ENCODE measurements at places on chromosomes 3 and 15.
A peak's percentile ranks its signal among the peaks of the same experiment; 100 is the strongest.

DNA sequence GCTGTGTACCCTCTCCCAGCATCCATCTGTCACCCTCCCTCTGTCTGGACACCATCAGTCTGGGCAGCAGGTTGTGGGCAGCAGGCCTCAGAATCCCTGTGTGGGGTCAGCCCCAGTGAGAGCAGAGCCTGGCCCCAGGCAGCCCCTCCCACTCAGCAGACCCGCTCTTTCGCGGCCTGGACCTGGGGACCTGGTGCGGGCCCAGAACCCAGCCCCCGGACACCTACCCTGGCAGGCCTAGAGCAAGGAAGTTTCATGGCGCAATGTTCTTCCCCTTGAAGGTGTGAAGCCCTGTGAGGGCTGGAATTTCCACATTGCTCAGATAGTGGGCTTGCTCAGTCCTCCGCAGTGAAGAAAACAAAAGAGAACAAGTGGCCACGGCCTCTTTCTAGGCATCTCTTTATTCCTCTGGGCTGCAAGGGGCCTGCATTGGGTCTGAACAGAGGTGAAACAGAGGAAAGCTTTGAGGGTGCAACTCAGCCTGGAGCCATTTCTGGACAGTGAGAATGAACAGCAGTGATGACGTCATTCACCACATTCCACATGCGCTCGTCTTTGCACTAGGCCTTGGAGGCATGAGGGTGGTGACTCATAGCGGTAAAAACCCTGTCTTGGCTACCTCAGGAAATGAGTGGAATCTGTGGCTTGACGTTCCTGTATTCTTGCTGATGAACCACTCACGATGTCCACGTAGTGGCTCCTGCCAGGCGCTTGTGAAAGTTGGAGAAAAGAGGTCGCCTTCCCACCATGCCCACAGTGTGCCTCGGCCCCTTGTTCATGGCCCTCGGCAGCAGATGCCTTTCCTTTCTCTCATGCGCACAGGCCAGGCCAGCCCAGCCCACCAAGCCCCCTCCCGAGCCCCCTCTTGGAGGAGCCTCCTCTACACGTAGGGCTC lies 66.1 kb downstream of the SLC30A4 start:
- DNase-seq = peak; percentile 85

GRCh38 chr3:58474967-58475578 lies 16.8 kb upstream of the KCTD6 start:
- no peak for DNase-seq

GRCh38 chr3:129605203-129605921 lies 1.1 kb downstream of the PLXND1 start:
- no peak for DNase-seq

DNA sequence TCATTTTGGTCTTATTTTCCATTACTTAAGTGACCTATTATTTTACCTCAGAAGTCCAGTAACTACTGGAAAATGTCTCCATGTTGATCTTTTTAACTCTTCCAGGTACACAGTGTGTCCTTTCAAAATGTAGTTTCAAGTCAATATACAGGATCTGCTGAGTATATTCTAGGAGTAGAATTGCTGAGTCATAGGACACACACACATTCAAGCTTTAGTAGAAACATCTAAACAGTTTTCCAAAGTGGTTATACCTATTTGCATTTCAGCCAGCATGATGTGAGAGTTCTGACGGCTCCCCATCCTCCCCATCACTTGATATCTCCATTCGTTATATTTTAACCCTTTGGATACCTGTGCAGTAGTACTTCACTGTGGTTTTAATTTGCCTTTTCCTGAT lies 271.9 kb downstream of the MCTP2 start:
- no peak for DNase-seq

DNA sequence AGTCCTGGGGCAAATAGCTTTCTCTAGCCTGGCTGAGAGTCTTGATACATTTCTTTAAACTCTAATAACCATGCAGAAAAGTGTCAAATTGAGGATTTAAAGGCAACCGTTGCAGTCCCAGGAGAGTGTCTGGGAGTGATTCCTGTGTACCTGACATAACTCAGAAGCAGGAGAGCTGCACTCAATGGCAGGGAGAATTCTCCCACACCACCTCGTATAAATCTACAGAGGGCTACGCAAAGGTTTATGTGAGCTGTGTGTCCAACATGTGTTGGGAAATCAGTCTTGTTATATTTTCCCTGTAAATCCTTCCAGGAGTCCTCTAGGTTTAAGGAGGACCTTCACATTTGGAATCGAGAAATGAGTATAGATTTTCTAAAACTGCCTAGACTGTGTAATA lies 192.6 kb downstream of the WDR72 start:
- no peak for DNase-seq

DNA sequence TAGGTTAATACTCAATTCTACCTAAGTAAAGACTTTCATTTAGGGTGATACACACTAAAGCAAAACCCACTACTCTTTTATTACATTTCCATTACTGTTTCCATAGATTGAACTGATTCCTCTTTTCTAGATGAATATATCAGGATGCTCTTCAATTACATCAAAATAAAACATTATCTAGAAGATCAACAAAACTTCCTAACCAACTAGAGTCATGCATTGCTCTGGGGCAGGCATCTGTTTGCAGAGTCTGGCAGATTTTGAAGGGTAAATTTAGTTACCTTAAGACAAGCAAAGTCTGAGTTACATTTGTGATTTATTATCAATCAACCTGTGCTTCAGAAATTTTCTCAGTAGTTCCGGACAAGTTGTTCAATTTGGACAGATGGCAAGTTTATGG lies 117.1 kb downstream of the NEK11 start:
- DNase-seq = no peak

DNA sequence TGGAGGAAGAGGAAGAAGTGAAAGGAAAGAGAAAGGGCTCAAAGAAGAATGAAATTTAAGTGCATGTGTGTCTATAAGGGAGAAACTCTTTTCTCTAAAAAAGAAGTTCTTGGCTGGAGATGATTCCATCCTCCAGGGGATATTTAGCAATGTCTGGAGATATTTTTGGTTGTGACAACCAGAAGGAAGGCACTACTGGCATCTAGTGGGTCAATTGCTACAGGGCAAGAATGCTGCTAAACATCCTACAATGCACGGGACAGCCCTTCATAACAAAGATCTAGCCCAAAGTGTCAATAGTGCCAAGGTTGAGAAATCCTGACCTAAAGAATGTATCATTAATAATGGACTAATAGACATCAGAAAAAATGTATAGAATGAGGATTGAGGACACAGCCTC lies 57.4 kb upstream of the ST3GAL6 start:
- DNase-seq = no peak

DNA sequence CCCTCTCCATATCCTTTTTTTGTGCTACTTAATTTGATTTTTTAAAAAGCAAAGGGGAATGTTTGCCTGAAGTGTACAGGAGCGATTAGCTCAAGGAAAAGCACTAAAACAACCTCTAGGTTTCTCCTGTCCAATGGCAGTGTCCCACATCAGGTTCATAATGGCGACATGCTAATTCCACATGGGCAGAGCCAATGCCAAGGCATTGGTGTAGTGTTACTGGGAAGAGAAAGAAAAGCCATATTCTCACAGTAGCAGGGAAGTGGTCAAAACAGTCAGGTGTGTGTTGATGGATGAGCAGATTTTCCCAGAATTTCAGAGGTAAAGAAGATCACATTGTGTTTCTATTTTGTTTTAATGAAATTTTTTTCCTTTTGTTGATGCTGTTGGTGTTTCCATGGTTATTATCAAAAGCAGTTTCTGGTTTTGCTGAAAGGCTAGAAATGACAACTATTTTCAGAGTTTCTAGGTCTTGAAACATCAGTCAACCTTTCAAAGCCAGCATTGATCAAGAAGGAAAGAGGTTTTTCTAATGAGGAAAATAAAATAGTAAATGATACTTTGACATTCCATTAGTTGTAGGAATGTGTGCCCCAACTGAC lies 65.2 kb downstream of the FNDC3B start:
- DNase-seq = no peak

DNA sequence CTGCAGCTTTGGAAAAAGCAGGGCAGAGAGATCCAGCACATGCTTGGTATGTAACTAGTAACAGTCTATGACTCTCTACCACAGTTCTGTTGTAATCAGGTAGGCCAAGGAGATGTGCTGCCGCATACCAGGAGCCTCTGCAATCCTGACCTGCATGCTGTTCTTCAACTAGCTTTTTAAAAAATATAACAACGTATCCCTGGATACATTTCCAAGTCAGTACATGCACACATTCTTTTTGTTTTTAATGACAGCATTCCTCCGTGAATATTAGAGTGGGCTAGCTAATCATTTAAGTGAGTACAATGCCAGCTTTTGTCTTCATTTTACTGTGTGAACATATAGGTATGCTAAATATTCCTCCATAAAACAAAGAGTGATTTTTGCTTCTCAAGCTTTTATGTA lies 437.8 kb downstream of the RBMS3 start:
- no peak for DNase-seq

DNA sequence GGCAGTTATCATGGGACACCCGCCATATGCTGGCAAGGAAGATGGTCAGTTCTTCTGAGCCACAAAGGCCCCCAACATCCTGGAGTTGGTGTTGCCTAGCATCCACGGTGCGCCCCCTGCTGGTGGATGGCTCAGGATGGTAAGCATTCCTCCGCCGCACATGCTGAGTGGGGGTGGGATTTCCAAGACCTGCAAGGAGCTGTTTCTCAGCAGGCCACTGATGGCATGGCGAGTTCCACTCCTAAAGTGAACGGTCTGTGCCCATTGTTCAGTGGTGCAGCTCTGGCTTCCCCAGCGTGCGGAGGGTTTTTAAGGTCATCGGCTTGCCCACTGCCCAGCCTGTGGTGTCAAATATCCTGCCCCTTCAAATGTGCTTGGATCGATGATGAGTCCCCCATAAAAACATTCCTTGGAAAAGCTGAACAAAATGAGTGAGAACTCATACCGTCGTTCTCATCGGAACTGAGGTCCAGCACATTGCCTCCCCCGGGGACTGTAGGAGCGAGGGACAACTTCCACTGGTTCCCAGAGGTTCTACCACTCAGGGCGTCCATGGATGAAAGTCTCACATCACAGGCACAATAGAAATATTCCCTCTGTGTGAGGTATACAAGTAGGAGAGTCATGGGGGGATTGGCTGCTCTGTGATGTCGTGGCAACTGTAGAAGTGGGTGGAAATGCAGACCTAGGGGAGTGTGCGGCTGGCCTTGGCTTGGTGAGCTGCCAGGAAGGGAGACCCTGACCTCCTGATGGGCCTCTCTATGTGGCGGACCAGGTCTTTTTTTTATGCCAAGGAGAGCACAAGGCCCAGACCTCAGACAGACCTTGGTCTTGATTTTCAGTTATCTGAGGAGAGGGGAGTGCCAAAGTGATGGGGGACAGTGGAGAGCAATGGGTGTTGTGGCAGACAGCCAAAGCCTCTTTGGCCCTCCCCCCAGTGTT lies 102.0 kb downstream of the SNRPN start:
- peak; percentile 9 for DNase-seq

GRCh38 chr3:113129168-113129567 lies 82.2 kb upstream of the BOC start:
- no peak for DNase-seq

GRCh38 chr3:169153656-169154055 lies 509.9 kb downstream of the MECOM start:
- DNase-seq = no peak

GRCh38 chr3:82461049-82461889 lies 699.8 kb upstream of the GBE1 start:
- DNase-seq = no peak

DNA sequence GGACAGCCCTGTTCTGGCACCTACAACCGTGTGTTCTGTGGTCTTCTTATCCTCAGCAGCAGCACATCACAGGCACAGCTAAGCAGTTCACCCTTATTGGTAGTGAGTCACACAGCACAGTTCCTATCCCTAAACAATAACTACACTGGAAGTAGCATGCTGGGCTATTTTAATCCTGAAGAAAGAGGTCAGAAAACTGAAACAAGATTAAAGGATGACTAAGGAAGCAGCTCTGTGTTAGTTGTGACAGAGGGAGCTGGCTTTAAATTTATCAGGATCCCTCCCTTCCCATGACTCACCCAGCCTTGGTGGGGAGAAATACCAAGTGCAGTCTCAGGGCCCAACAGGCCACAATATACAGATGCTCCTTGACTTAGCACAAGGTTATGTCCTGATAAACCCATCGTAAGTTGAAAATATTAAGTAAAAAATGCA lies 144.3 kb downstream of the ERC2 start:
- no peak for DNase-seq

DNA sequence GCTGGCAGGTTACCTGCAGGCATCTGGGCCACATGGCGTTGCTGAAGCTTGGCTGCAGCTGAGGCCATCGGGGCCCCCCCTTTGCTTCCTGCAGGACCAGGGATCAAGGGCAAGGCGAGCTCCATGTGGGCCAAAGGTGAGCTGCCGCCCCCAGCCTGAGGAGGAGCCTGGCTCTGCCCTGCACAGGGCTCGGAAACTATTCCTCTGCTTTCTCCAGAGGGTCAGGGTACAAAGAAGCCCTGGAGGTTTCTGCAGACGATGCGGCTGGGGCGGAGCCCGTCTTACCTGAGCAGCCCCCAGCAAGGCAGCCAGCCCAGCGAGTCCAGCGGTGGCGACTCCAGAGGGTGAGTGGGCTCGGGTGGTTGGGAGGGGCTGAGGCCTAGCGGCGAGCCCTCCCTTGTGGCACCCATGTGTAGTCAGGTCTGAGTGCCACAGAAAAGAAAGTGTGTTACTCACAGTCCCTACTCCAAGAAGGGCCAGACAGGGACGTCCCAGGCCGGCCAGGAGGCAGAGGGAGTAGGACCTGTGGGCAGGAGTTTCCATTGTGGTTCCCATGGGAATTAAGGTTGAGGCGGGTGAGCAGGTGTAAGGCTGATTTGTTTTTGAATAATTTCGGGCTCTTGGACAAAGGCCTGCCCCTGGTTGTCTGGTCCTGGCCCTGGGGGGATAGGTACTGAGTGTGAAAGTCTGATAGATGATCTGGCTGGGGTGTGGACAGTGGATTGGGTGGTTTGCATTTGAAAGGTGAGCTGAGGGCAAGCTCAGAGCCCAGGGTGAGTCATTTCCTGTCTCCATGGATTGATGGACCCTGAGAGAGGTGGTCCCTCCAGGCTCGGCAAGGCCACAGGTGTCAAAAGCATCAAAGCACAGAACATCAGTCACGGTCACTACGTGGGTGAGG lies 25.4 kb downstream of the CFAP100 start:
- no peak for DNase-seq

- no peak for DNase-seq
Measured at GRCh38 chr3:194246709-194247349, 104.3 kb downstream of the CPN2 start.

DNA sequence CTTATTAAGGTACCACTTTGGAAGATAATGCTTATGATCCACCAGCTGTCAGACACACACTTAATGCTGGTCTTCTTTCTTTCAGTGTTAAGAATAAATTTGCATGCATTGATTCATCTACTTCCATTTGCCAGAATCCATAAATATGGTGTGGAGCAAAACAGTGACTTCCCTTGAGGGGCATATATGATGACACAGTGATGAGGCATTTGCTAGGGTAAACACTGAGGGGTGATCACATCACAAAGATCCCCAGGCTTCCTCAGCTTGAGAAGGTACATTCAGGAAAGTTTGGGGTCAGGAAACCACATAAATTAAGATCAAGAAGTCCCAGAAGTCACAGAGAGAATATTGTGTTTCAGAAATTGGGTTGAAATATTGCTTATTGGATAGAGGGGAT lies 9.9 kb upstream of the ZBED2 start:
- DNase-seq = no peak

DNA sequence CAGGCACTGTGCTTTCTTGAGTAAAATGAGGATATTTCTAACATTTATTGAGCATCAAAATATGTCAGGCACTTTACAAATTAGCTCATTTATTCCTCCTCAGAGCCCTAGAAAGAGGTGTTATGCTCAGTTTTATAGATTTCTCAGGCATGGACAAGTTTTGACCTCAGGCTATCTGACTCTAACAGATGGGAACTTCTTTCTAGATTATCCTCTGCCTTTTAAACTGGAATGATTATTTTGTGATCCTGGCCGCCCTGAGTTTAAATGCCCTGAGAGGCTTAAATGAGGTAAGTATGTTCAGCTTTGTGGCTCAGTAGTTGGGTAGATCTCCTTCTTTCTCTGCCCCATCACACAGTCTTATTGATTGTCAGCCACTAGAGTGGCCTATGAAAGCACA lies 32.3 kb upstream of the ATP1B3 start:
- no peak for DNase-seq

All from mucosa of gallbladder (tissue), 1 donor.